Activated CD4-positive, CD25-positive, alpha-beta regulatory T cell (primary cell): ENCODE measurements at places on chromosomes 12 and 14.

DNA sequence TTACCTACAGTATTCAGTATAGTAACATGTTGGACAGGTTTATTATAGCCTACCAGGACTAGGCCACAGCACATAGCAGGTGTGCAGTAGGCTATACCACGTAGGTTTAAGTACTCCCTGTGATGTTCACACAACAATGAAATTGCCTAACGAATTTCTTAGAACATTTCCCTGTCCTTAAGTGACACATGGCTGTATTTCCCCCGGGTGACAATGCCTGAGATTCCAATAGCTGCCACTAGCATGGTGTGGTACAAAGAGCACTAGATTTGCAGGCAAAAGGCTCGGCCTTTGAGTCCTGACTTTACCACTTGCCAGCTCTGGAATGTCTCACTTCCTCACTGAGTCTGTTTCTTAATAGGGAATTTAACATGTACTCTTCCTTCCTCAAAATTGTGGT is 19.7 kb downstream of the PTPN21 start:
- DNase-seq = no peak

- no peak for DNase-seq
Observed at GRCh38 chr12:93318720-93319522, 58.8 kb upstream of the NUDT4 start.

GRCh38 chr14:100406505-100407131 is 83.5 kb downstream of the SLC25A47 start:
- DNase-seq = no peak

DNA sequence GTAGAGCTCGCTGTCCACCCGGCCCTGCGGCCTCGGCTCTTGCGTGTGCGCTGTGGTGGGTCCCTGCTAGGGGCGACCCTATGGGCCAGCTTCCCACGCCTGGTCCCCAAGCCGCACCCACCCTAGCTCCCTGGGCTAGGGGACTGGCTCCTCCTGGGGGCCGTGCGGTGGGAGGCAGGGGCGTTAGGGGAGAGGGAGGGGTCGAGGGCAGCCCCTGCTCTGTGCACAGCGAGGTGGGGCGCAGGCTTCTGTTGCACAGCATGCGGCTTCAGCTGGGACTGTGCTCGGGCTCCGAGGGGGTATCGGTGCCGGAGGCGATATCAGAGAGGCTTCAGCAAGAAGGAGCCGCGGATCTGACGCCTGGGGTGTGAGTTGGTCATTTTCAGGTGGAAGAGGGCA is 86.1 kb downstream of the ALG10 start:
- DNase-seq = no peak

GRCh38 chr14:69045857-69046475 is 66.9 kb upstream of the ACTN1 start:
- DNase-seq = no peak

DNA sequence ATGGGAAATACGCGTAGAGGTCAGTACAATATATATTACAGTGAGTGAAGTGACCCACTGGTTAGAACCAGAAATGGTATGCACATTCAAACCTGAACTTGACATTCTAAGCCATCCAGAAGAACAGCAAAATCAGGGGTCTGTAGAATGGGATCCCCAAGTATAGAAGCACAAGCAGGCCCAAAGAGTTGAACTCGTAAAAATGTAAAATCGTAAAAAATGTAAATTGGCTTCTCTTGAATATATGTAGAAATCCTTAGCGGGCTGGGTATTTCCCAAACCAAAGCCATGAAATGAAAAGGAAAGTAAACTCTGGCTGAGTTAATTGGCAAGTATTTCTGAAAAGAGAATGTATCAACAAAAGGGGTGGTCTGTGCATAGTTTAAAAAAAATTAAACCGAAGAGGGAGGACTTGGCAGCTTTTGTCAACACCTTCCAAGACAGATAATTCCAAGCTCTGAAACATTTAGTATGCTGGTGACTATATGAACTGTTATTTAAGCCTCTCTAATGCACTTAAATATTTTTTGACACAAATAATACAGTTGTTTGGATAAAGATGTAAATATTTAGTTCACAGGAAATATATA is 1505.6 kb upstream of the FLRT2 start:
- no peak for DNase-seq

DNA sequence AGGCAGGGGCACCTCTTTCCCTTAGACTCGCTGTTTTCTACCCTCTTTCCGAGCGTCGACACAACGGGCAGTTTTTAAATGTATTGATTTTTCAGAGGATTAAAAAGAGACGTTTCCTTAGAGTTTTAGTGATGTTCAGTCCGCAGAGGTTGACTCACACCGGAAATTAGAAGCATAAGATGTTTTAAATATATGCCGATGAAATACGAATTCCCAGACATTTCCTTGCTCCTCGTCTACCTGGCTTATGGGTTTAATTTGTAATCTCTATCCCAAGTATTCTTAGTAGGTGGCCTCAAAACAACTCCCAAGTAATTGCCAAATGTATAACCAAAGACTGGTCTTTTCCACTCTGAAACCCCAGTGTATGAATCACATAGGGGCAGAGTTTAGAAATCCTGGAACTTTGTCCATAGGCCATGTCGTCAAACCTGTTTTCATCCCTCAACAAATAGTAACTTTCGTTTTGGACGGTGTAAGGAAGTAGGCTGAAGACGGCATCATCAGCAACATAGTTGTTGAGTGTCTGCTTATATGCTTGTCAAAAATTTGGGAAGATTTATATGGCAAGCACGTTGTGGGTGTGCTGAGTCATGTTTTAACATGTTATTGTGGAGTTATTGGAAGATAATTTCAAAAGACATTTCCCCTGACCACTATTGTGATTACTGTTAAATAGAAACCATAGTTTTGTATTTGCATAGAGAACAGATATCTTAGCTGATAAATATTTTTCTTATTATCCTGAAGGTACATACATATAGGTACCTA is 824 bp downstream of the TBK1 start:
- no peak for DNase-seq

GRCh38 chr12:63862187-63862968 is 17.9 kb downstream of the SRGAP1 start:
- DNase-seq = no peak

DNA sequence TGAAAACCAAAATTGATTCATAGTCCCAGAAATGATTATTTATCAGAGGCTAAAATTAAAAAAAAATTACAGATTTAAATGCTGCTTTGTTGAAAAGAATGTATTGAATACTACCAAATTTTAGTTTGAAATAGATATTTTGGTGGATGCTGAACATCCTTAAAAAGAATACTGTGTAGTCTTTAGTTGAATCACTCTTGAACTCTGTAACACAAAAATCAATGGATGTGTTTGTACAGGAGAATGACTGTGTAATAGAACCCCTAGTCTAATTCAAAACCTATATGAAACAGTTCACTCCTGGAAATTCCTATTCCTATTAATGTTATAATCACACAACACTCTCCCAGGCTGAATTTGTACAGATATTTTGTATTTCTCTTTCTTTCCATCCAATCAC is 1.5 kb upstream of the TSPAN8 start:
- DNase-seq = no peak

DNA sequence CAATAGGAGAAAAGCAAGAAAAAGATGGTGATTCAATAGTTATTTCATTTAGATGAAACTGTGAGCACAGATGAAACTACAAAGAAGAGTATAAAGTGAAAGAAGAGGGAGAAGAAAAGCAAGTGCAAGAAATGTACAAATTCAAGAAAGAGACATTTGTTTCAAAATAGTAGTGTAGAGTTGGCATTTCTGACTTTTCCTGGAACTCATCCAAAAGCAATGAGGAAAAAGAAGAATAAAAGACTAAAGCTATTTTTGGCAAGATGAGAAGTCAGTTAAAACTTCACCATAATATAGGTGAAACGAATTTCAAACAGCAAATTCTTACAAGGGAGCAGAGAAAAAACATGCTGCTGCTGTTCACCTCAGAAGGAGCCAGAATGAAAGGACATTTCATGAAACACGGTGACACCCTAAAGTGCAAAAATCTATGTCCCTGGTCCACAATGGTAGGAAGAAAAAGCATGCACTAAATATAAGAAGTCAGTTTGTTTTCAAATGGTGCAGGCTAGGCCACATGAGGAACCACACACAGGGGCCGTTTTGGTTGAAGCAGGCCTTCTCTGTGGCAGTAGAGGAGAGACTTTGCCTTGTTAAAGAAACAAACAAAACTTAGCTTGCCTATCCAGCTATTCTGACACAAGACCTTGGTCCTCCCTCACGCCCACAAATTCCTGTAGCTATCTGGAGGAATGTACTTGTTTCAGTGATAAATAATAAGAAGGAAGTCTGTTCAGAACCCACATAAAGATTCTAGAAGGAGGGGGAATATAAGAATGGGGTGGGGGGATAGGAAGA is 11.1 kb upstream of the CMAS start:
- no peak for DNase-seq

DNA sequence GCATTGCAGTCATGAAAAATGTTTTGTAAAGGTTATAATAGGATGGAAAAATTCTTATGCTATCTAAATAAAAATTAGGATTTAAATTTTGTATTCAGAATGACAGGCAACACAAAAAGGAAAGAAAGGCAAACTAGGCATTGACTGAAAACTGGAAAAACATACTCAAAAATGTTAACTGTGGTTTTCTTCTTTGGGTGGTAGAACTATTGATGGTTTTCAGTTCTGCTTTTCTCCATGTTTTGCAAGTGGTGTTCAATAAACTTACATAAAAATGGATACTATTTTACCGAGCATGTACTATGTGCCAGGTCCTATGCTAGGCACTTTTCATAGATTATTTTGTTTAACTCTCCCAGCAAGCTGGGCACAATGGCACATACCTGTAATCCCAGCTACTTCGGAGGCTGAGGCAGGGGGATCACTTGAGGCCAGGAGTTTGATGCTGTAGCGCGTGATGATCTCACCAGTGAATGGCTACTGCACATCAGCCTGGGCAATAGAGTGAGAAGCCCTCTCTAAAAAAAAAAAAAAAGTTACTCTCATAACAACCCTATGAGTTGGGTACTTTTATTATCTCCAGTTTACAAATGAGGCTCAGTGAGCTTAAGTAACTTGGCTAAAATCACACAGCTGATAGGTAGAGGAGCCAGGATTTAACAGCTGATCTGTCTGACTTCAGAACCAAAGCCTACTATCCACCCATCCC is 26.3 kb upstream of the TCP11L2 start:
- no peak for DNase-seq
